ENCODE measurements at places on chromosomes 2 and 18.

- DNase-seq = no peak
Observed at GRCh38 chr2:180539541-180539940, 440.9 kb upstream of the UBE2E3 start.

DNA sequence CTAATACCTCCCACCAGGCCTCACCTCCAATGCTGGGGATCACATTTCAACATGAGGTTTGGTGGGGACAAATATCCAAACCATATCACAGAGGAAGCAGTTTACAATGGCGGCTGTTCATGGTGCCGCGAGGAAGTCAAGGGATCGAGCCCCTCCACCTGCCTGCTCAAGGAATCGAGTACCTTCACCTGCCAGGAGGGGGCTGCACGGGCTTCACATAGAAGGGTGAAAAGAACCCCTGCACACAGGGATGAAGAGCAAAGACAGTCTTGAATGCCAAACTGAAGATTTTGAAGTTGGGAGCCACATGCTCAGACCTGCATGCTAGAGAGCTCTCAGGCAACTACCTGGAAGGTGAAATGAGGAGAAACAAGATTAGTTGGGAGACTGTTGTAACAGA is 110.3 kb downstream of the KCNF1 start:
- DNase-seq = no peak

DNA sequence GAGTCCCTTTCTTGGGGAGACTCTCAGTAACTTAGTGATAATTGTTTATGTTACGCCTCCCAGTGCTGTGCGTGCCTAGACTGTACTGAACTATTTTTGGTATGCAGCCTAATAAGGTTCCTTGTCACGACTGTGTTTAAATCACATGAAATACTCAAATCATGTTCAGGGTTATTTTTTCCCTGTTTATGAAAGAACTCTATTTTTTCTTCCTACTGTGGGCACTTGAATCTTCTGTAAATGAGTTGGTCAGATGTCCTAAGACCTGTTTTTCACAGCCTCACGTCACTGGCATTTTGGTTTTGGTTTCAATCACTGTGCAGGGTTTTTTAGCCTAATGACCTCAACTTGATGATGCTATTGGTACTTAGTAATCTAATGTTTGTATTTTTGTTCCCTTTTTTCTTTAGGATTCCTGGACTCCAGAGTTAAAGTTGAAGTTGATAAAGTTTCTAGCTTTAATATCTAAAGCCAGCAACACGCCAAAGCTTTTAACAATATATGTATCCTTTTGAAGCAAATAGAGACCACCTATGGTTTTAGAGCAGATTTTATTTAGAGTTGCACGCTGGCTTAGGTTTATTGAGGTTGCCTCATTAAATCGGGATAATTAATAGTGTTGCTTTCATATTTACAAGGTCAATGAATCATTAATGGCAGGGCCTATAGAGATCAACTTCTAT is 24.0 kb downstream of the ARMC9 start:
- DNase-seq = no peak

DNA sequence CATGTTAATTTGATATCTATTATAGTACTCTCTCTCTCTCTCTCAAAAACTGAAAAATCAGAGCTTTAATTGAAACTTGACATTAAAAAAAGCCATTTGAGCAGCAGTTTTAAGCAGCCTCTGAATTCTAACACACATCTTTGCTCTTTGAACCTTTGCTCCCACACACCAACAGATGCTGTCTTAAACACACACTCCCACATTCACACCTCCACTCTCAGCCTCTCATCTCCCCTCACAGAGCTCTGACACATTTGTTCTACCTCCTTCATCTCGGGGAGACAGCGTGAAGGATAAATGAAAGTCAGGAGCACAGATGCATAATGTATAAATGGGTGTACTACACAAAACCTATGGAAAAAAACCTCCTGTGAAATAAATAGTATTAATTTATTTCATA is 95.2 kb downstream of the NAB1 start:
- no peak for DNase-seq

DNA sequence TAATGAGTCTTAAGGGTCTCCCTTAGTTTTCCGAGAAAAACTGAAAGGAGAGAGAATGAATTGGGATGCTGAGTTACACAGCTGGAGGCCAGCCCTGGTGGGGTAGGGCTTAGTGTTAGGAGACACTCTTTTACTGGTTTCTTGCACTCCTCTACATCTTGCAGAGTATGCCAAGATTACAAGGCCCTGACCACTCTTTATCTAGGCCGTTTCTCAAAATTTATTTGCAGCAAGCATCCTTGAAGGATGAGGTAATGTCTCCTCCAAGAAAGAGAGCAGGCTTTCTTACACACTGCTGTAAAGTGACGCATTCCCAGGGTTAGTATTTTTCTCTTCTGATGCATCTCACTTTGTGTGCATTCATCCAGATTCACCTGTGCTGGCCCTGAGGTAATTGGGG is 166.2 kb downstream of the TDRD15 start:
- DNase-seq = no peak
